CD4-positive, alpha-beta T cell treated with Interleukin-6 at 100 ng/mL for 8 hours (primary cell): ENCODE measurements at places on chromosomes 7 and 10.

- no peak for DNase-seq
Measured at GRCh38 chr10:83983578-83984255, 155.6 kb upstream of the GHITM start.

GRCh38 chr7:150975536-150976319 is 2.4 kb downstream of the KCNH2 start:
- no peak for DNase-seq

- no peak for DNase-seq
Measured at GRCh38 chr10:85492684-85493083, 873.9 kb downstream of the GRID1 start.

- no peak for DNase-seq
Measured at GRCh38 chr7:27960415-27960814, 220.2 kb downstream of the JAZF1 start.

DNA sequence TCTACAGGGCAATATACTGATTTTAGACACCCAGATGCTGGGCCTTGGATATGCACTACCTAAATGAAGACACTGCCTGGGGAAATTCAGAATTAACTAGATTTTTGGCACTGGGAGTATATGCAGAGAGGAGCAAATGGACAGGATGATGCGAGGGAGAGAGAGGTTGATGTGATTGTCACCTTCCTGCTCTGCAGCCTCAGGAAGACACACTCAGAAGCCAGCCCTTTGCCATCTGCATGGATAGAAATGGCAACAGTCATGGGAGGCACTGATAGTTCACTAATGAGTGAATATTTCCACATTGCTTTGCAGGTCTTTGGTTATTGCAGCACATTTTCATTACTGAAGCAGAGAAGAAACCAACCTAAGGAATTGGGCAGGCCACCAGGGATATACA is 397.2 kb upstream of the NFE2L3 start:
- no peak for DNase-seq

DNA sequence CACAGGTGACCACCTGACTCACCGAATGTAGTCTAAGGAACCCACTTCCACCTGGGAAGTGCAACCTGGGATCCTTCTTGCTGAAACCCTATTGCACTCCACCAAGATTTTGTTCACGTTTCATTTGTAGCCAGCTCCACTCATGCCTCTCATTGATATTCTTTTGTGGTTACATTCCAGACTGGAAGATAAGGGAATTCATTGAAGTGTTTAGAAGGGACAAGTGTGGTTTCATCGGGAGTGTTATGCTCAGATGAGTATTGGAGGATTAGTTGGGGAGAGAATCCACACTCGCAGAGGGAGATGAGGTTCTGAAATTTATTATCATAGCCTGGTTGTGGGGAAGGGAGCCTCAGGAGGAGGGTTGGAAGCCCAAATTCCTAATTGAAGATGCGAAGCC is 320.4 kb downstream of the KCNMA1 start:
- DNase-seq, result no peak

- DNase-seq, result no peak
Measured at GRCh38 chr7:100827330-100828226, at the start of gene EPHB4. EPHB4 (minus strand) TSS chr7:100827523; CDS start chr7:100827030, 493 bp downstream.

GRCh38 chr10:115706488-115707076 is 566.4 kb downstream of the GFRA1 start:
- no peak for DNase-seq

- DNase-seq, result no peak
Measured at GRCh38 chr10:103739039-103739764, 116.2 kb downstream of the SH3PXD2A start.

GRCh38 chr10:110192552-110192951 is 14.9 kb upstream of the MXI1 start:
- DNase-seq, result no peak

DNA sequence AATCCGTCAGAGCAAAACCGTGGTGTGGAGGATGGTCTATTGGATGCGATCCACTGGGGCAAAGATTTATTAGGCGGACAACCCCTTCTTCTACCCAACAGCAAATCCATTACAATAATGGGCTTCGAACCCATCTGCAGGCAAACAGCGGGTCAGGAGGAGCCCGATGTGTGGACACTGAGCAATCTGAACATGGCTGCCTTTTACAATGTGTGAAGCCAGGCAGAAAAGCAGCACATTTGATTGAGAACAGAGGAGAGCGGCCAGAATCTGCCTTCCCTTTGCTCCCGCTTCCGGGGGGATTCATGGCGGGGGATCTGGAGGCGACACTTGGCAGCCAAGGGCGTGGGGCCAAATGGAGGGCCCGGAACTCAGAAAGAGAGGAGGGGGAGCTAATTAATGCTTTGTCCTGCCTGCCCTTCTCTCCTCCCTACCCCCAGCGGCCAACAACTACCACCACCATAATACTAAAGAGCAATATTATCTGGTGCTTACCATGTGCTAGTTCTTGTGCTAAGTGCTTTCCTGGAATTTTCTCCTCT is 133.0 kb downstream of the EMX2 start:
- DNase-seq, result no peak

- DNase-seq, result no peak
Measured at GRCh38 chr7:157003445-157003755, 7.1 kb downstream of the MNX1 start.

- no peak for DNase-seq
Measured at GRCh38 chr10:72065439-72066025, 22.8 kb downstream of the SPOCK2 start.

GRCh38 chr7:50221028-50221427 is 83.5 kb upstream of the IKZF1 start:
- DNase-seq, result no peak

- no peak for DNase-seq
Measured at GRCh38 chr10:57815949-57816348, 451.7 kb downstream of the IPMK start.

DNA sequence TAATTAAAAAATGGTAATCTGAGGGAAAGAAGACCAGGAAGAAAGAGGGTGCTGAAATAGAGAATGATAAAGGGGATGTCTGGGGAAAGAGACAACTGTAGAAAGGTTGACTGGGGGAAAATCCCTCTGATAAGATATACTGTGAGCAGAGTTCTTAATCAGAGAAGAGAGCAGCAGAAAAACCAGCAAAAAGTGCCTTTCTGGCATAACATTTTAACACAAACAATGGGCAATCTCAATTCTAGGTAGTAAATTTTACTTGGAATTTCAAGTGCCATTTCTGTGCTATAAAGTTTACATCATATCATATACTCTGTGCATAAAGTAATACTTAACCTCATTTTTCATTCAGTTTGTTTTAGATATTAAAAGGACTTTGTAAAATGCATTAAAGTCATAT is 251.9 kb upstream of the HGF start:
- DNase-seq, result no peak

- no peak for DNase-seq
Measured at GRCh38 chr10:46233181-46233580, 53.6 kb upstream of the ANTXRL start.

DNA sequence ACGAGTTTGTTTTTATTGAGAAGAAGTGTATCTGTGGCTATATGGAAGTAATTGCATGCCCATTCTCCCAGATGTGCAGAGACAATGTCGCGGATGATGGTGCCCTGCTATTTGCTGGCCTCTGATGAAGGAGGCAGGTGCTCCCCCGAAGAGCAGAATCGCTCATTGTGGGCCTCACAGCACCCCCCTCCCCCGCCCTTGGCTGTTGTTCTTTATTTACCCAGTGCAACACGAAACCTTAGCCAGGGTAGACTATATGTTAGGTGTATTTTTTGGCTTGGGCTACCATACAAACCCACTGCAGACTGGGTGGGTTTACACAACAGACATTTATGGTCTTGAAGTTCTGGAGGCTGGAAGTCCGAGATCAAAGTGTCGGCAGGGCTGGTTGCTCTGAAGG is 3.4 kb upstream of the ADCY1 start:
- no peak for DNase-seq

DNA sequence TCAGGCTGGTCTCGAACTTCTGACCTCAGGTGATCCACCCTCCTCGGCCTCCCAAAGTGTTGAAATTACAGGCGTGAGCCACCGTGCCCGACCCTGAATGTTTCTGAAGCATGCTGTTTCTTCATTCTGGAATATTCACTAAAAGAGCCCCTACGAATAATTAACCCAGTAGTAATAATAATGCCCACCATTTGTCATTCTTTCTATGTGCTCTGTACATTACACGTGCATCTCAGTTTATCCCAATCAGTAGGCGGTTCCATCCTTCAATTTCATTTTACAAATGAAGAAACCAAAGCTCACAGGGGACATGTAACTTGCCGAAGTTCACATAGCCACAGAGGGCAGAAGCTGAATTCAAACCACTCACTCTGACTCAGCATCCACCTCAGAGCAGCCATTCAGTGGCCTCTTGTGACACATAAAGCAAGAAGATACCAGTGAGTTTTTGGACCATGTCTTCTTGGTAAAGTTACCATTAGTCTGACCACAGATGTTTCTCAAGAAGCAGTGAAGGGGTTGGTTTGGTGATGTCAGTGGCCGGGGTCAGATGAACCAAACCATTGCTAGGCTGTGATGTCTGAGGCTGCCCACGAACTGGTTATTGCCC is 71.9 kb upstream of the DUSP5 start:
- peak; percentile 15 for DNase-seq

GRCh38 chr7:157432957-157433576 is 96.3 kb downstream of the DNAJB6 start:
- DNase-seq, result peak; percentile 54

DNA sequence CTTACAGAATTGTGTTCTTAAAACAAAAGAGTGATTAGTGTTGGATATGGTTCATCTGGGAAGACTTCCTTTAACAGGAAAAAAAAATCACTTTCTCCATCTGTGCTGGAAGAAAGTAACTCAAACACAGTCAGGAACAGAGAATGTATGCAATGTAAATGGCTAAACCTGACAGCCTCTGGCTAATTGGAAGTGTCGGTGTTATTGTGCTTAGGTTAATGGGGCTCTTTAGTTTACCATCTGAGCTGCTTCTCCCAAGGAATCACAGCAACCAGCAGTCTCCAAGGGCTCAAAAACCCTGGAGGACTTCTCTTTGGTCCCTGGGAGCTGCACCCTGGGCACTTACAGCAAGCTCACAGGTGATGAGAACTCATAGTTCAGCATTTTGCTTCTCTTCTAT is 724.5 kb downstream of the LRMDA start:
- no peak for DNase-seq

- no peak for DNase-seq
Measured at GRCh38 chr10:32446536-32447406, 831 bp downstream of the CCDC7 start.

DNA sequence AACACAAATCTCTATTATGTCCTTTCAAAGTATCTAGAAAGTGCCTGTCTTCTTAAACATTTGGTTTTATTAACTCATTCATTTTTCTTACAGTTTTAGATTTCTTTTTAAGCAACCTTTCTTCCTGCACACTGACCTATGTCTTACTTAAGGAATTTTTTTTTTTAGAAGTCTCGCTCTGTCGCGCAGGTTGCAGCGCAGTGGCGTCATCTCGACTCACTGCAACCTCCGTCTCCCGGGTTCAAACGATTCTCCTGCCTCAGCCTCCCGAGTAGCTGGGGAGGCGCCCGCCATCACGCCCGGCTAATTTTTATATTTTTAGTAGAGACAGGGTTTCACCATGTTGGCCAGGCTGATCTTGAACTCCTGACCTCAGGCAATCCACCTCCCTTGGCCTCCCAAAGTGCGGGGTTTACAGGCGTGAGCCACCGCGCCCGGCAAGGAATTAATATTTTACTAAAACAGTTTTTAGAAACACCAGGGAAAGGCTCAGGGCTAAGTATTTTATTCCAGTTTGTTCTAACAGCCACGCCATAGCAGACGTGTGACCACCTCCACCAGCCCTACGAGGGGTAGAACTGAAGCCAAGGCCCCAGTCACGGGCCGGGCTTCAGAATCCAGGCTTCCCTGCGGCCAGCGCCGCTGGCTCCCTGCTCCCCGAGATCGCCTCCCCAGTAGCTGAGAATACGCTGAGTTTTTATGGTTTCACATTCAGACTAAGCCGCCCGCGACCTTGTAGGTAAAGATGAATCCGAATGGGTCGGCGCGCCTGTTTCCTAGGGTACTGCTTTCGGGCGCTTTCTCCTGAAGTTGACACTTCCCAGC is 941 bp upstream of the LUC7L2 start:
- no peak for DNase-seq

DNA sequence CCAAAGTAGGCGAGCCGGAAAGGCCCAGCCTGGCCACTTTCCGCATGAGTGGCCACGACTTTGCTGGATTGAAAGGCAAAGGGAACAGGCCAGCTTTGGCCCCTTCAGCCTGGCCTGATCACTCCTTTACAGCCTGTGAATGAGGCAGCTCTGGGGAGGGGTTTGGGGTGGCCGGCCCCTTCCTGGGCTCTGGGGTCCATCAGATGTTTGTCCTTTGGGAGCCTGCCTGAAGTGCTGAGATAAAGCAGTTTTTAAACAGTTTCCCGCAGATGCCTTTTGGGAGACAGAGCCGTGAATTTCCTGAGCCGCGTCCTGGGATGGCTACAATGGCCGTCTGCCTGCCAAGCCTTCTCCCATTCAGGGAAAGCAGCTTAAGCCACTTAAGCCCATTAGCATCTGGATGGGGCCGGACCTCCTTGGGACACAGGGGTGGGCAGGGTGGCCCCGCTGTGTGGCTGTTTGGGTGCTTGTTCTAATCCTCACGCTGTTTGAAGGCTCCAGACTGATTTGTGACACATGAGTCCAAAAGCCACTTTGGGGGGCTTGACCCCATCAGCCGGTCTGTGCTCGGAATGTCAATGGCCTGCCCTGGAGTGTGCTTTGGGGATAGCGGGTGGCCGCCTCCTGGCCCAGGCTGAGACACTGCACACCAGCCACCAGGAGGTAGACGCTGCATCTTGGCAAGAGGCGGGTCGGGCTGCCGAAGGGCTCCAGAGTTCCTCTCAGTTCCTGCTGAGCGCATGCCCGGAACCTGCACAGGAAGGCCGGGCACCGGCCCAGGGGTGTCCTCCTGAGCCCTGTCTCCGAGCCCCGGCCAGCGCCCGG is 38.9 kb downstream of the NKX6-2 start:
- no peak for DNase-seq

GRCh38 chr10:92742331-92743228 is 52.8 kb downstream of the HHEX start:
- DNase-seq, result no peak

DNA sequence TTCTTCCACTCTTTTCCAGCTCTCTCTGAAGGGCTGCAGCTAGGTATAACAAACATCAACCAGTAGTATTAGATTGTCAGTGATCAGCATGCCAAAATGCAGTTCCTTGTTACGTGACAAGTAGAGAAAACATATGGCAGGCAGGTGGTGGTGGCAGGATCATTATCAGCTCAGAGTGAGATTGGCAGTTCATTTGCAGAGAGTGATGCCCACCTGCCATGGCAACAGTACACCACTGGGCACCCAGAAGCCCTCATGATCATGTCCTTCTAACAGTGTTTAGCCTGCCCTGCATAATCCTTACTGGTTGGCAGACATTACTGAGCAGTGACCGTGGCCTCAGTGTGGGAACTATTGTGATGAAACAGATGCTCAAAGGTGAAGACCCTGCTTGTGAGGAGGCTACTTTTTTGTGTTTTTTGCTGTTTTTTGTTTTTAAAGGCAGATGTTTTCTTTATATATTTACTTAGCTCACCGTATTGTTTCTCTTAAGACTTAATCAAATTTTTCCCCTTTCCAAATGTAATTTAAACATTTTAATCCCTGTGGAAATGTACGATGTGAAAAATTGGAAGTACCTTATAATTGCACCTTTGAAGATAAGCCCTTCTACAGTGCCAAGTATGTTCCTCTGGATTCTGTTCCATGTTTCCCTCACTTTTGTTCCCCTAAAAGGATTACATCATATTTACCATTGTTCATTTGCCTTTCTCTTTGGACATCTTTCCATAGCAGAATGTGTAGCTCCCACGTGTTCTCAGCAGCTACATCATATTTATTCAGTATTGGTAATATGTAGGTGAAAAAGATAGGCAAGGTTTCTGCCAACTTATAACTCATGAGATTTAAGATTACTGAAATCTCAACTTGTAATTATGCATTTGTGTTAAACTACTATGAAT is 179.6 kb downstream of the SND1 start:
- DNase-seq, result no peak

GRCh38 chr7:102008535-102009262 is 191.3 kb downstream of the CUX1 start:
- DNase-seq, result no peak
